ENCODE measurements at places on chromosomes 2 and 18. TPM values are rescaled to one million over a fixed set of nuclear protein-coding genes. Genes with fewer than 3 reads are reported as not detected.
A peak's percentile ranks its signal among the peaks of the same experiment; 100 is the strongest.

- no peaks in the 10 kb centered on the region for H3K36me3 ChIP-seq
- no peak overlapping the region for H3K27ac ChIP-seq
- H3K4me1 ChIP-seq: no peaks in the 10 kb centered on the region
- no peak for DNase-seq
- H3K27me3 ChIP-seq: no peaks in the 10 kb centered on the region
These were observed 57.1 kb upstream of the PAX3 start for GRCh38 chr2:222355860-222356259.

DNA sequence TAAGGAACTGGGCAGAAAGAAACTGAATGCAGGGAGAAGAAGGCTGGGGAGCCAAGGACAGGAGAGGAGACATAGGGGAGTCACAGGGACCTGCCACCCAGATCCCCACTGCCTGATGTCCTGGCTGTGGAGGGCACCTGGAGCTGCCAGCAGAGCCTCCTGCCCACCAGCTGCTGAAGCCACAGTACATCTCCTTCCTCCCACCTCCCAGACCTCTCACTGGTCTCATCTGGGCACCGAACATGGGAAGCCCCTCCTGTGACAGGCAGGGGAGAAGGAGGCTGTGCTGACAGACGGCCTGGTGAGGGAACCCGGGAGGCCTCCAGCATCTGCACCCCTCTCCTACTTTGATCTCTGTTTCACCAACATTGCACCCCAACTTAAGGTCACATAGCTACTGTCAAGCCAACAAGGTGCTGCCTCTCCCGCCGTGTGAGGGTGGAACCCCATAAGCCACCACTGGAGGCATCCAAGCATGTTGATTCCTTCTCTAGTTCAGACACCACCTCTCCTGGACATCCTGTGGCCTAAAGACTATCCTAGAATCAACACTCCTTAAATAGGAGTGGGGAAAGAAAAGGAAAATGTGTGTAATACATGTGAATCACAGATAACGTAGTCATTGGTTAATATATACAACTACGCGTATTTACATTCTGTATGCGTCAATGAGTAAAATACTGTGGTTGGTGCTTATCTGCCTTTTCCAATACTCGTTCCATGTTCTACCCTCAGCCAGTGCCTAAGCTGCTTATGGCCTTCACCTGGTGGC, 3.5 kb upstream of the RNPEPL1 start:
- H3K4me1 ChIP-seq: peaks cover 67% of the 10 kb centered on the region
- H3K4me3 ChIP-seq: peak overlapping the region; percentile 20

GRCh38 chr18:58105206-58105887, 61.3 kb downstream of the NEDD4L start:
- H3K36me3 ChIP-seq: no peaks in the 10 kb centered on the region
- DNase-seq: no peak
- no peaks in the 10 kb centered on the region for H3K4me1 ChIP-seq
- H3K27ac ChIP-seq: no peak overlapping the region
- no peaks in the 10 kb centered on the region for H3K27me3 ChIP-seq

GRCh38 chr2:224930990-224931389, 111.3 kb downstream of the DOCK10 start:
- H3K36me3 ChIP-seq: no peaks in the 10 kb centered on the region
- H3K27ac ChIP-seq: no peak overlapping the region
- H3K4me1 ChIP-seq: no peaks in the 10 kb centered on the region
- no peaks in the 10 kb centered on the region for H3K27me3 ChIP-seq
- no peak for DNase-seq

DNA sequence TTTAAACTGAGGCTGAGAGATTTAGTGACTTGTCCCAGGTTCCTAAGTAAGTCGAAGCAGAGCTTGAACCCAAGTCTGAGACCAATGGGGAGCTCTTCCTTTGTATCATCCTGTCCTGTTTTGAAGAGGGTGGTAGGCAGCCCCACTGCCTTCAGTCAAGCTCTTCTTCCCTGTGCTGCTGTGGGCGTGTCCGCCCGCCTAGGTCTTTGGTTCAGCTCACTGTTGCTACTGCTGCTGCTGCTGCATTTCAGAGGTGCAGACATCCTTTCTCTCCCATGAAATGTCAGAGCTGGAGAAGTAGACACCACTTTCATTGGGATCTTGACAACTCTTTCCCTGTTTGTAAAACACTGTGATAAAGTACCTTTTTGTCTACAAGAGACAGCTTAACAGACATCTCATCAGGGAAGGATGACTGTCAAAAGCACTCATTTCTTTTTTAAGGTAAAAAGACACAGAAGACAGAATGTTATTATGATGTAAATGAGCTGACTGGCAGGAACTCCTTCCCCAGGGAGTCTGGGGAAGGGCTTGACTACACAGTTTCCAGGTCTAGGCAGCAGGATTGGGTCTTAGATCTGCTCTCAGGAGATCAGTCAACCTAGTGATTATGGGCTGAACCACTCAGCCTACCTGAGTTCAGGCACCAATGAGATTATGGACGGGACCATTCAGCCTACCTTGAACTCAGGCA, 91.7 kb upstream of the TRIB2 start:
- no peak overlapping the region for H3K4me3 ChIP-seq
- H3K36me3 ChIP-seq: no peaks in the 10 kb centered on the region
- DNase-seq: no peak
- no peaks in the 10 kb centered on the region for H3K27me3 ChIP-seq

DNA sequence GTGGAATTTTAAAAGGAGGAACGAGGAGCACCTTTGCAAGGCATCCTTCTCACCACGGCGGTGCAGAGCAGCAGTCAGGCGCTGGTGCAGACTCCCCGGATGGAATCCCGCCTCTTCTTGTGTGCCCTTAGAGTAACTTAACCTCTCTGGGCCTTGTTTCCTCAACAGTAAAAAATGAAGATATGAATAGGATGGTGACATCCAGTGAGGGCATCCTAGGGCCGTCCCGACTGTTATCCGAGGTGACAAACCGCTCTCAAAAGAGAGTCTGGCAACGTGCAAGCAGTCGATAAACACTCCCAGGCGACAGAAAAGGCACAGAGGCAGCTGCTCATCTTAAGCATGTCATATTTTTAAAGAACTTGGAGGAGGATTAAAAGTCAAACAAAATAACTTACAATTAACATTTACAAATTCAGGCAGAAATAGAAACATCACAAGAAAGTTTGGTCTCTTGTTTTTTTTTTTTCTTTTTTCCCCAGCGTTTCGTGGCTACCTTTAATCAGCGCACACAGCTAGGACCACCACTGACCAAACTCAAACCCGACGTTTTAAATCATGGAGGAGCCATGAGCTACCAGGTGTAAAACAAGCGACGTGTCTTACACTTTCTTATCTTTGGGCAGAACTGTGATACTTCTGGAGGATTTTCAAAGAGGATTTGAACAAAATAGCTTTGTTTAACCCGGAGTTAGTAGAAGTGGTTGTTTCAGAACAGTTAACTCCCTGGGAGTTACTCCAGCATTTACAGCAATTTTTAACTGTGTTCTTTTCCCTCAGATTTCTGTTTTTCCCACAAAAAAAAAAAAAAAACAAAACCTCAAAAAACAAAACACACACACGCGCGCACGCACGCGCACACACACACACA, 2.1 kb downstream of the MBP start:
- no peak for DNase-seq
- H3K27me3 ChIP-seq: no peaks in the 10 kb centered on the region
- peak overlapping the region; percentile 95 for H3K4me3 ChIP-seq
- peaks cover 13% of the 10 kb centered on the region for H3K36me3 ChIP-seq
- H3K27ac ChIP-seq: peak overlapping the region; percentile 97

DNA sequence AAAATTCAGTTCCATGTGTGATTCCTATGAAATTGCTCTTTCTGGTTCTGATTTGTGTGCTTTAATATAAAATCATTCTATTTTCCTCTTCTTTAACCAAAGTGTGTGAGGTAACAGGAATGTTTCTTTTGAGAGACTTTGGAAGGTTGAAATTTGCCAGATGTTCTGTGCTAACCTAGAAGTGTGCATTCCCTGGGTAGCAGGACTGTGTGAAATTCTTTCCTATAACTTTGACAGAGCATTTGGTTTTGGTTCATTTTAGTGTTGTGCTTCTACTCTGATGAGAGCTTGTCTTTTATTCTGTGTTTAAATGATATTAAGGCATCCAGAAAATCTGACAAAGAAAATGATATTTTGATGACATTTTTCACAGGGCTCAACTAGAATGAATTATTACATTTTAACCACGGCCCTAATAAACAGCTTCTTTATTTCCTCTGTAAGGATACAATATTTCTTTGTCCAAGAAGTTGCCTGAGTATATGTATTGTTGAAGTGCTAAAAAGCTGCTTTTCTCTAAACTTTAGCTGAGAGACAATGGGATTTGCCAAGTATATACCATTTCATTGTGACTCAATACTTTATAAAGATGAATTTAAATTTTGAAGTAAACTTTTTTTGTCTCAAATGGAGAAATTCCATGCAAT, 34.7 kb upstream of the DLX1 start:
- DNase-seq: no peak
- no peak overlapping the region for H3K27ac ChIP-seq
- H3K27me3 ChIP-seq: no peaks in the 10 kb centered on the region
- H3K4me3 ChIP-seq: no peak overlapping the region

DNA sequence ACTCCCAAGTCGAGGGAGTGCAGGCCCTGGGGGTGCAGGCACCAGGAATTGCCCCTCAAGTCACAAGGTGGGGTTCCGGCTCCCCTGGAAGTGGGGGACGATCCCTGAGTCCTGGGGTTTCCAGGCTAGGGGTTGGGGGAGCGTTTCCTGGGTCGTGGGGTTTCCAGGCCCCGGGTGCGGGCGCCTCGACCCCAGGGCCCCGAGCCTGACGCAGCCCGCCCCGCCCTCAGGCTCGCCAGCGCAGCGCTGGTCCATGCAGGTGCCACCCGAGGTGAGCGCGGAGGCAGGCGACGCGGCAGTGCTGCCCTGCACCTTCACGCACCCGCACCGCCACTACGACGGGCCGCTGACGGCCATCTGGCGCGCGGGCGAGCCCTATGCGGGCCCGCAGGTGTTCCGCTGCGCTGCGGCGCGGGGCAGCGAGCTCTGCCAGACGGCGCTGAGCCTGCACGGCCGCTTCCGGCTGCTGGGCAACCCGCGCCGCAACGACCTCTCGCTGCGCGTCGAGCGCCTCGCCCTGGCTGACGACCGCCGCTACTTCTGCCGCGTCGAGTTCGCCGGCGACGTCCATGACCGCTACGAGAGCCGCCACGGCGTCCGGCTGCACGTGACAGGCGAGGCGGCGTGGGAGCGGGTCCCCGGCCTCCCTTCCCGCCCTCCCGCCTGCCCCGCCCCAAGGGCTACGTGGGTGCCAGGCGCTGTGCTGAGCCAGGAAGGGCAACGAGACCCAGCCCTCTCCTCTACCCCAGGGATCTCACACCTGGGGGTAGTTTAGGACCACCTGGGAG, 12.0 kb downstream of the SIGLEC15 start:
- H3K36me3 ChIP-seq: no peaks in the 10 kb centered on the region
- no peaks in the 10 kb centered on the region for H3K27me3 ChIP-seq
- H3K4me3 ChIP-seq: no peak overlapping the region
- H3K4me1 ChIP-seq: peaks cover 42% of the 10 kb centered on the region
- DNase-seq: no peak

- no peaks in the 10 kb centered on the region for H3K36me3 ChIP-seq
- H3K27ac ChIP-seq: no peak overlapping the region
- H3K27me3 ChIP-seq: no peaks in the 10 kb centered on the region
- H3K4me3 ChIP-seq: no peak overlapping the region
- DNase-seq: no peak
These were observed 2.7 kb upstream of the COL3A1 start for GRCh38 chr2:188971432-188971861.

DNA sequence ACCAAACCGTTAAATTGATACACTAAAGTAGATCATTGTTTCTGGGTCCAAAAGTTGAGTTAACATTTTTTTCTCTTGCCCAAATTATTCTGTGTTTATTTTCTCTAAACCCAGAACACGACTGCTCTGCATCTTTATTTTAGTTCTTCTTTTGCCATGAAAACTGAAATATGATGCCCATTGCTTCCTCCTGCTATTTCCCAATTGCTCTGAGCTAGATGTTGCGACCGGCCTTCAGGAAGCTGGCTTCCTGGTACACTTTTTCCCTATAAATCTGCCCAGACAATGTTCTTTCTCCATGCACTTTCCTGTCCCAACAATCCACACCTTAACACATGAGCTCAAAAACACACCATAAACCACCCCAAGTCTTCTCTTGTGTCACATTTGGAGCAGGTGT, 501.4 kb downstream of the FBXO15 start:
- H3K27me3 ChIP-seq: no peaks in the 10 kb centered on the region
- peaks cover 18% of the 10 kb centered on the region for H3K4me1 ChIP-seq
- H3K36me3 ChIP-seq: no peaks in the 10 kb centered on the region
- no peak overlapping the region for H3K27ac ChIP-seq
- no peak for DNase-seq

DNA sequence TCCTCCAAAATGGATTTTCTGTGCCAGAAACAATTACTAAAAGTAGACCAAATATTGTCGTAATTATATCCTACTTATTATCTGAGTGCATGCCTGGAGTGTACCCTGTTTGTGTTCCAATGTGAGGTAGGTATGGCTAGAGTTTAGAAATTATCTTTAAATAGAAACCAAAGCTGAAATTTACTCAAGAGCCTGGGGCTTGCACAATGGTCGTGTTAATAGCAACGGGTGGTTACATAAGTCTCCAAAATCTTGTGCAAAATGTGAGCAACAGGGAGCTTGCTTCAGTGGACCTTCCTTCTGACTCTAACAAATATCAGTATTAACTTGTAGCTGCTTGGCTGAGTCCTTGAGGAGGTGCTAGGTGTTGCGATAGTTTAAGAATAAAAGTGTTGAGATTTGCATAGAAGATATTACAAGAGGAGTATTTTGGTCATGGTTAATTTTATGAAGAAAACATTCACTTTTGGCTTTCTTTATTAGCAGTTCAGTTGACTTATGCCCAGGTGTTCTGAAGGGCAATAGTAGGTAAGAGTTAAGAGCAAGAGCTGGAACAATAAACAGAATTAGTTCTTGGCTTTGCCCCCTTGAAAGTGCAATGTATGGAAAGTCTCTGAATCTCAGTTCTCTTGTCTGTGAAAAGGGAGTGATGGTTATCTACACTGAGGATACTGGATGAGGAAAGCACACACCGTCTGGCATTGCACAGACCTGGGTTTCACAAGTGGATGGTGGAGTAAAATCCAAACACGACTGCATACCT, 4.6 kb downstream of the CXCR4 start:
- H3K4me1 ChIP-seq: no peaks in the 10 kb centered on the region
- H3K27ac ChIP-seq: no peak overlapping the region
- no peak overlapping the region for H3K4me3 ChIP-seq
- H3K36me3 ChIP-seq: no peaks in the 10 kb centered on the region
- H3K27me3 ChIP-seq: no peaks in the 10 kb centered on the region

- DNase-seq: no peak
- H3K27me3 ChIP-seq: no peaks in the 10 kb centered on the region
- peaks cover 10% of the 10 kb centered on the region for H3K4me1 ChIP-seq
- H3K27ac ChIP-seq: 0 out of 2 replicates have a peak overlapping the region, but pooled peaks have one; percentile 97
- peak overlapping the region; percentile 97 for H3K4me3 ChIP-seq
- H3K36me3 ChIP-seq: no peaks in the 10 kb centered on the region
These were observed 1.6 kb downstream of the COQ10B start for GRCh38 chr2:197454923-197455322.

The TUBA3E gene
- not detected for total RNA-seq

The FAM98A gene
- 24.8 TPM for total RNA-seq

The CFC1 gene
- not detected for total RNA-seq

The IGFBP5 gene
- total RNA-seq: 10.0 TPM

The ATP8B1 gene
- total RNA-seq: 16.7 TPM
